Endodermal cell (in vitro differentiated cells): ENCODE measurements at places on chromosomes 3 and 15. TPM values are rescaled to one million over a fixed set of nuclear protein-coding genes. Genes with fewer than 3 reads are reported as not detected.

Gene BOC
- total RNA-seq: 9.6 and 9.8 TPM in 2 replicates

DNA sequence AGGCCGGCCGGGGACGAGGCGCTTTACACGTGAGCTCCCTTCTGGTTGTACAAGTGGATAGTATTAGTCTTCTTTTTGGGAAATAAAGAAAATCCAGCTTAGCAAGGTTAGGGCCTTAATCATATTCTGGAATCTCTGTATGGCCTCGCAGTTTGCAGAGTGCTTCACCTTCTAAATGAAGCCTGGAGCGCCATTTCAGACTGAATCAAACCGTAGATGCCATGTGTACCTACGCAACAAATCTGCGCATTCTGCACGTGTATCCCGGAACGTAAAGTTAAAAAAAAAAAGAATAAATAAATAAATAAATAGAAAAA is 322 bp upstream of the P3H2 start:
- no peak for DNase-seq

GRCh38 chr15:51844747-51845426 is 15.4 kb downstream of the TMOD3 start:
- no peak for DNase-seq

GRCh38 chr3:32371461-32372212 is 20.0 kb upstream of the CMTM7 start:
- DNase-seq: no peak

Gene BNC1
- total RNA-seq: not detected in 3 replicates

DNA sequence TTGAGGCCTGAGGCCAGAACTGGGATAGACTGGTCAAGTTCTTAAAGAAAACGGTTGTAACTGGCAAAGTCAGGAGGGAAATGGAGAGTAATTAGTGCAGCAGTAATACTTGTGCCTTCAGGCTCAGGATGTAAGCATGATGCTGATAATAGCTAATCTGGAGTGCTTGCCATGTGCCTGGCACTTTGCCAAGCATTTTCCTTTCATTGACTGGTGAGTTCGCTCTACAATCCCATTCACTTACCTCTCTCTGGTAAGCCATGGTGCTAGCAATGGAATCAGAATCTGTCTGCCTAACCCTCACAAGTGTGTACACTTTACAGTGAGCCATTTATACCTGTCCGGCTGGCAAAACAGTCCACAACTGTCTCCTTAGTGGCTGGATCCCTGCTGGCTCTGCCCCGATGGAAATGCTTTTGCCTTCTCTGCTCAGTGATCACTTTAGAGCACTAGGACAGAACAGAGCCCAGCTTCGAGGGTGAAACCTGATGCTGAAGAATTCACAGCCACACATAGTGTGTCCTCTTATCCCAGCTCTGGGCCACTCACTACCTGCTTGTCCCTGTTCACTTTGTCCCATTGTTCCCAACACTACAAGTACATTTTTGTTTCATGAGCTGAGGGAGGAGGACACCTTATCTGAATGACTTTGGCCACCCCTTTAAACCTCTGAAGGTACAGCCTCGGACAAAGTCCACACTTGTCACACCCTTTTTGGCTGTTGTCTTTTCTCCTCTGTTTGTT is 10.3 kb downstream of the CHP1 start:
- no peak for DNase-seq

- DNase-seq: no peak
These were observed 965.0 kb downstream of the MCTP2 start for GRCh38 chr15:95196176-95196915.

Gene SLC2A2
- 0.48 to 0.51 TPM in 2 of 3 replicates, not detected in the other for total RNA-seq

Gene CLRN1
- total RNA-seq: not detected in 3 replicates

DNA sequence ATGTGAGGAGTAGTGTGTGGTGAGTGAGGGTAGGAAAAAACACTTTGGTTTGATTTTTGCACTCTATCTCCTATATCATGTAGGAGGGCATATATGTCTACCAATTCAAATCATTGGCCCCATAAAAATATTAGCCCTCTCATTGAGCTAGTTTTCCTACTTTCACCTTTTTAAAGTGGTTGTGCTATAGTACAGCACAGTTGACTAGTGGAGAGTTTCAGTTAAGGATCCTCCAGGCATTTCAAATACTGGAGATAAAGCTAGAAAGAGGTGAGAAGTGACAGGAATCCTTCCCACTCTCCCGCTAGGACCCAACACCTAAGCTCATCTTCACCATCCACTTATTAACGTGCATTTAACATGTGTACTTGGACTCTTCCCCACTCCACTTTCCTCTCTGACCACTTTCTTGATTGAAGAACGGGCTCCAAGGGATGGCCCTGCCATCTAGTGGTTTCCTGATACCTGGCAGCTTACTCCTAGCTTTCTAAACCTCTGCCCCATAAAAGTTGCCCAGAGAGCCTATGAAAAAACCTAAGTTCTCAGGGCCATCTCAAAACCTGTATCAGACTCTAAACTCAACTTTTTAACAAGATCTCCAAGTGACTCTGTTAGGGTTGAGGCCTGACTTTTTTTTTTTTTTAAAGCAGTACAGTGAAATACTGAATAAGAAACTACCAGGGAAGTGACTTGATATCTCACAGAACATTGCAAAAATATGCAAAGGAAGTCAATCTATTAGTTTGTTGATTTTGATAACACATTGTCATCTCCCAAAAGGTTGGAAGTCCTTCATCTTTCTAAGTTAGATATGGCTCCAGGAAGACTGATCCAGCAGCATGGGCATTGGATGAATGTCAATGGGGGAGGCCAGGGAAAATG is 17.9 kb downstream of the IL12A start:
- DNase-seq: peak; percentile 78

GRCh38 chr15:93459396-93459795 is 370.4 kb upstream of the RGMA start:
- no peak for DNase-seq

DNA sequence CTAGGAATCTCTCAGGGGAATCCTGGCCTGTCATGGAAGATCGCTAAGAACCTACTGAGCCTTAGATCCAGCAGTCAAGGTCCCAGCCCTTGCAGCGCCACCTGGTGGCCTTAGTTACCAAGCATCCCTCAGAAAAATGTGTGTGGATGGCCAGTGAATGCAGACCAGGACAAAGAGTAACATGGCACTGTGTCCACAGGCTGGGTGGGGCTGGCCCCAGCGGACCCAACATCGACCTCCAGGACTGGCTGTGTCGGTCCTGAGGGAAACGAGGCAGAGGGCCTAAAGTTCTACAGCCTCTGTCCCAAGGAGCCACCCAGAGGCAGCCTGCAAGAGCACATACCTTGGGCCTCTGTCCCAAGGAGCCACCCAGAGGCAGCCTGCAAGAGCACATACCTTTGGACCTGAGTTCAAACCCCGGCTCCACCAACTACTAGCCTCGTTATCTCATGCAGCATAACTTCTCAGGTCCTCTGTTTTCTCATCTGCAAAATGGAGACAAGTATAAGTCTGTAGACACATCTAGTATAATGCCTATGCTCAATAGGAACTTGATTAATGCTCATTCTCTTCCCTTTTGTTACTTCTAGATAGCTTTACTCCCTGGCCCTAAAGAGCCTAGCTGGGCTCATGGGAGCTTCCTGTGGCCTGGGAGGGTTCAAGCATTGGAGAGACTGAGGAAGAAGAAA is 57.5 kb upstream of the HERC1 start:
- peak; percentile 96 for DNase-seq

Gene COLQ
- 2.7 to 7.3 TPM (median 4.7 TPM) in 3 replicates for total RNA-seq

- no peak for DNase-seq
These were observed 40.7 kb upstream of the CHST2 start for GRCh38 chr3:143078883-143079282.

DNA sequence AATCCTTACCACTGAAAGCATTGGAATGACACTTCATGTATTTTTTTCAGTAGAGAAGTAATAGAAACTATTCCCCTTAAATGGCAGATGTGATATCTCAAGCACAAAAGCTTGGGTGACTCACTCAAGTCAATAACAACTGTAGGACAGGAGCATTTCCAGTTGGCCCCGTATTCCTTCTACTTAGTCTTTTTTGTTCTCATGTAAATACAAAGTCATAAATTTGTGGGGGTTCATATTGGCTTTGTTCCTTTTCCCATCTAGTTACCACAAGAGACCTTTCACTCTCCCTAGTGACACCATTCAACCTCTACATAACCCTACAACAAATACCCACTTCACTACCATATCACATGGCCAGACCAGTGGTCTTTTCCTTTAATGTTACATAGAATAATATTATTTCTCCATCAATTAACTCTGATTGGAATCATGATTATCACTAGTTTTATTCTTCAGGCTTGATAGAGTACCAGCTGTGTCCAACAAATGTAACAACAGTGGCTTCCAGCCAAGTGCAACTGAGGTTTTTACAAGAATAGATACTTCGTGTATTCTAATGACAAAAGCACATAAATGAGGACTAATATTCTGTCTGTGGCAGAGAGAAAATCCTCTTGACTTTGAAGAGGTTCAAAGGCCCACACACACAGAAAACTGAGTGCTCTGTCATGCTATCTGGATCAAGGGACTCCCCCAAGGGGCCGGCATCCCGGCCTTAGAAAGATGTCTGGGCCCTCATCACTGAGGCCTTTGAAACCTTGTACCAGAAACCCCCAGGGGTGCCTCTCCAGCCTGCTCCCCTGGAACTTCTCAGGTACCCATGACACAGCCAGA is 94.0 kb upstream of the THBS1 start:
- DNase-seq: no peak

- no peak for DNase-seq
These were observed 14.5 kb downstream of the TFDP2 start for GRCh38 chr3:142134799-142135325.

- DNase-seq: no peak
These were observed 161.2 kb downstream of the SOX2 start for GRCh38 chr3:181872887-181873286.

DNA sequence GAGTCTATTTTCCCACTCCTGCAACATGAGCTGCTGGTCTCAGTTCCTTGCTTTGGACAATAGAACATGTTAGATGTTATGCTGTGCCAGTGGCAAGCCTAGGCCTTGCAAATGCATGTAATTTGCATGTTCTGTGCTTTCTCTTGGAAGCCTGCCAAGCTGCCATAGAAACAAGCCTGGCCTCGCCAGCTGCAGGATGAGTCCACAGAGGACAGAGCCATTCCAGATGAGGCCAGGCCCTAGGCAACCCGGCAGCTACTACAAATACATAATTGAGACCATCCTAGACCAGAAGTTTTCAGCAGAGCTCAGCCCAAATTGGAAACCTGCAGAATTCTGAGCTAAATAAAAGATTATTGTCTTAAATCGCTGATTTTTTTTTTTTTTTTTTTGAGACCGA is 39.6 kb downstream of the TRIM69 start:
- no peak for DNase-seq

DNA sequence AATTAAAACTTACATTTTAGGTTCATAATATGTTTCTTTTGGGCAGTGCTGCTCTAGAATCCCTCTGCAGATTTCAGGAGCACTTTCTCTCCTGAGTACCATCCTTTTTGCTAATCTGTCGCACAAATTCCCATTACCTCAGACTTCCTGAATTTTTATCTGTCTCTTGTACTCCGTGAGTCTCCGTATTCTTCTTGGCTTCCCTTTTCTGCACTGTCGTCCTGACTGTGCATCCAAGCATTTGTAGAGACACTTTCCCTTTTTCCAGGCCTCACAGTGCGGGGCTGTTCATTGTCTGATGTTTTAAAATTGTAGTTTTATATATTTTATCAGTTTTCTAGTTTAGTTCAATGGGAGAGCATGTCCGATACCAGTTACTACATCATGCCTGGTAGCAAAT is 27.3 kb downstream of the MEF2A start:
- DNase-seq: no peak

Gene DPPA2
- total RNA-seq: 3.1 TPM in 2 replicates

DNA sequence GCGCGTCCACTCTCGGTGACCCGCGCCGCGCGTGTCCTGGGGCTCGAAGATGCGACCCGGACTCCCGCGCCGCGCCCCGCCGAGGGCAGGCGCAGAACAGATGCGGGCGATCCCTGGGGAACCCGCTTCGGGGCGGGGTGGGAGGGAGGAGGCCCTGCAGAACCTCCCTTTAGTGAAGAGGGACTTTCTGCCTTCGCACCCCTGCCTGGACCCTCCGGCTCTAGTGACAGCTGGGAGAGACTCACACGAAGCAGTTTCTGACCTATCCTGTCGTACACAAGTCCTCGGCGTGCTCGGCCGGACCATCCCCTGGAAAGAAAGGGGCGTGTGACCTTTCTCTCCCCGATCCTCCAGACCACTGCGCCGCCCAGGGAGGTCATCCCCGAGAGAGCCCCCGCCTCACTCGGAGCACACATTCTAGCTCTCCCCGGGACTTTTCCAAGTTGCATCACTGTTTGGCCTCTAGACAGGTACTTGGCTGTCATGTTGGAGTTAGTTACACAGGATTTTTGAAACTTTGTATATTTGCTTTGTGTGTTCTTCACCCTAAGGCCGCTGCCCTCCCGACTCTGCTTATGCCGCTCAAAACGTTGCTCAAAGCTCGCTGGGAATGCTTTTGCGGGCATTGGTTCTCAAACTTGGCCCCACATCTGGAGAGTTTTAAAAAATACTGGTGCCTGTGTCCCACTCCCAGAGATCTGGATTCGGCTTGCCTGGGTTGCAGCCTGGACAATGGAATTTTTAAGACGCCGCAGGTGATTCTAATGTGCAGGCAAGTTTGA is 582 bp downstream of the CGNL1 start:
- DNase-seq: peak; percentile 81

Gene TMIE
- 0.52 to 1.4 TPM (median 1.1 TPM) in 3 replicates for total RNA-seq

DNA sequence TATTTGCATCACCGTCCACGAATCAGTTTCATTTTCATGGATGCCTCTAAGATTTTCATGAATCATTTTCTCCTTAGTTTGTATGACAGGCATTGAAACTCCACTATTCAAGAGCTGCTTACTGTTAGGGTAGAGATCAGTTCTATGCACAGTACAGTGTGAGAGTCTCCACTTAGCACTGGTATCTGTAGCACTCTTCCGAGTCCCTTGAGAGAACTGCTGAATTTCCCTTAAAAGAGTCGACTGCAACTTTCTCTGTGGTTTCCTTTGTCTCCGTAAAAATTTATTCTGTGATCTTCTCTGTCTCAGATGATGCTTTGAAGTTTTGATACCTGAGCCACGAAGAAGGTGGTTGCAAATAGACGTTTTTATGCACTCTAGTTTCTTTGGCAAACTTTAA is 14.8 kb downstream of the GTPBP8 start:
- DNase-seq: no peak

GRCh38 chr3:10383850-10384248 is 62.9 kb upstream of the SEC13 start:
- no peak for DNase-seq

- DNase-seq: no peak
These were observed 470.2 kb upstream of the RASGRP1 start for GRCh38 chr15:39034816-39035215.

- DNase-seq: no peak
These were observed 3.8 kb downstream of the MKRN2 start for GRCh38 chr3:12560505-12561190.

DNA sequence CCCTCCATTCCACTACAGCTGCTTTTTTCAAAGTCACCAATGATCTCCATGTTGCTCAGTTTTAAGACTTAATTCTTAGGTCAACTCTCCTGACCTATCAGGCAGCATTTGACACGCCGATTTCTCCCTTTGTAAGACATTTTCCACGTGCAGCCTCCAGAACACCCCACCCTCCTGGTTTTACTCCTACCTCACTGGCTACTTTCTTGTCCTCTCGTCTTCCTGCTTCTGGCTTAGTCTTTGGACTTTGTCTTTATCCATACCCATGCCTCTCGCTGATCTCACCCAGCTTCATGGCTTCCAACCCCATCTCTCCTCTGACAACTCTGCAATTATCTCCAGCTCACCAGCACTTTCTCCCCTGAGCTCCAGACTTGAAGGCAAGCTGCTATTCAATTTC is 99.3 kb upstream of the UMPS start:
- DNase-seq: no peak

Gene ALDH1L1
- total RNA-seq: 0.93 and 1.0 TPM in 2 replicates

GRCh38 chr3:187025254-187025655 is 94.9 kb downstream of the ST6GAL1 start:
- peak; percentile 43 for DNase-seq

Gene AGBL1
- 0.11 TPM in 1 of 3 replicates, not detected in the others for total RNA-seq

- no peak for DNase-seq
These were observed 255.3 kb upstream of the LRTM1 start for GRCh38 chr3:55183201-55183600.
